ENCODE measurements at places on chromosomes 13 and 19. TPM values are rescaled to one million over a fixed set of nuclear protein-coding genes. Genes with fewer than 3 reads are reported as not detected.

Gene APLP1
- total RNA-seq: 41.2 TPM

Gene SIN3B
- 59.9 TPM for total RNA-seq

Gene MTUS2
- 0.02 TPM for total RNA-seq

Gene TMEM221
- total RNA-seq: 3.4 TPM

Gene PLEKHJ1
- 88.2 TPM for total RNA-seq

Measured in HCT116 (cell line).